Naive B cell (primary cell): ENCODE measurements at places on chromosomes 7 and 10.

GRCh38 chr7:141731476-141732149 is 6.5 kb upstream of the SSBP1 start:
- DNase-seq, result no peak

GRCh38 chr10:114412907-114413797 is 8.8 kb upstream of the AFAP1L2 start:
- DNase-seq, result no peak

- no peak for DNase-seq
These were observed 132.7 kb downstream of the GATA3 start for GRCh38 chr10:8187171-8187666.

DNA sequence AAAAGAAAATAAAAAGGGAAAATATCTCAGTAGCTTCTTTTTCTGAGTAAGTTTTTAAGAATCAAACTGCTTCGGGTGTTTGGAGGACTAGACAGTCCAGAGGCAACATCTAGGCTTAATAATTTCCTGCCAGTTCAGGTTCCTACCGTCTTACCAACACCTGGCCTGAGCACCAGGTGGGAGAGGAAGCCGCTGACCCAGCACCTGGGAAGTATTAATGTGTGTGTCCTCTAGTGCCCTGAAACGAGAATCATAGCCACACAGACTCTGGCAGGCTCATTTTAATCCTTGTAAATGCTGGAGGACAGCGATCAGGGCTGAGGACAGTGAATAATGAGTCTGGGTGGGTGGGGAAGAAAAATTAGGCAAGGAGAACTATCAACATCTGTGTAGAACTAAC is 137.4 kb downstream of the ZNF438 start:
- no peak for DNase-seq

DNA sequence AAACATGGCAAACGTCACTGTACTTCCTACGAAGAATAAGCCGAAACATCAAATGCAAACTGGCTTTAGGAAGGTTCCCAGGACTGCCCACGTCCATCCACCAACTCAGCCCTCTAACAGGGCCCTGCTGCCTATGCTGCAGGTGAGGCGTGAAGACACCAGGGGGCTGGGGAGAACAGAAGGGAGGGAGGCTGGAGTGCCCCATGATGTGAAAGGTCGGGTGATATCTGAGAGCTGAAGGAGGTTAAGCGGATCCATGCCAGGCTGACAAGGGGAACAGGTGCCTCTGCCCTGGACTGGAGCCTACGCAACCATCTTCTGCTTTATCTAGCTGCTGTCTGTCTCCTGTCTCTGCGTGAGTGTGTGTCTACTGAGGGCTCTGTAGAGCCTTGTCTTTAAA is 40.2 kb upstream of the ATP6V0A4 start:
- DNase-seq, result no peak

GRCh38 chr10:49281461-49281860 is 17.5 kb upstream of the C10orf71 start:
- no peak for DNase-seq

- no peak for DNase-seq
These were observed 75.4 kb upstream of the PDSS1 start for GRCh38 chr10:26621889-26622711.

DNA sequence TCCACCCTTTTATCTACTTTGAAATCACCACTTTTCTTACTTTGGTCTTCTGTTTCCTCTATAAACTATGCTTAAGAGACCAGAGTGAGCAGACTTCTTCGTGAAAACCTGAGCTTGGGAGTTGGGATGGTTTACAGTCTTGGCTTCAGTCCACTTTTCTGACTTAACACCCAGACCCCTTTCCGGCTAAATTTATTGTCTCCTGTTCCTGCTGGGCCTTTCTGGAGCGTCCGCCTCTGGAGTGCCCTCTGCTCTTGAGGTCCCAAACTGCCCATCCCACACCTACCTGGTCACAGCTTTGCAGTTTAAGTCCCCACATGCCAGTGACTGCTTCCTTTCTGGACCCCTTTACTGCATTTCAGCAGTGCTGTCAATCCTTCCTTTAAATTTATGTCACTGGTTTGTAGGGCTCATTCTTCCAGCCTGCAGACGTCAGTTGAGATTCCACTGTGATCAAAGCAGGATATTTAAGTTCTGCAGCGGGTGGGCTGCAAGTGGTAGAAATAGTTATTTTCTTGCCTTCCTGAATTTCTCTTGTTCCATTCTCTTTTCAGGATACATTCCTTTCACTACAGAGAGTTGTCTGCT is 80.3 kb downstream of the KAT6B start:
- no peak for DNase-seq

GRCh38 chr10:4941540-4942330 is 21.5 kb upstream of the AKR1C1 start:
- no peak for DNase-seq

- DNase-seq, result no peak
These were observed 63.1 kb upstream of the CNTNAP2 start for GRCh38 chr7:146053492-146053891.

- no peak for DNase-seq
These were observed 14.6 kb downstream of the TWIST1 start for GRCh38 chr7:19102884-19103283.

DNA sequence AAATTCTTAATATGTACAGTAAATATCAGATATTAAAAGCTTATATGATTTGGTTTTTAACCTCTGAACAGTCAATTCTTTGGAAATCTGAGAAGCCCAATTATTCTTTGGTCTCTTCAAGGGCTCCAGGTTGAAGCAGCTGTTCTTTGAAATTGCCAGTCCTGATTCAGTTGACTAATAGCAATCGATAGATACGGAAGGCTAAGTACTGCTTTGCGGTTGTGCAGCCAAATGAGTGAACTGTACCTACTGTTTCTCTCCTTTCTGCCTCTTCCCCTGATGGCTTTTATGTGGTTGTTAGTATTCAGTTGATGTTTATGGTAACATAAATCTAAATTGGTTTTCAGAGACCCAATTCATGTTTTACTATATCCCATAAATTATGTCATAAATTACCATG is 103.1 kb upstream of the RPA3 start:
- no peak for DNase-seq

DNA sequence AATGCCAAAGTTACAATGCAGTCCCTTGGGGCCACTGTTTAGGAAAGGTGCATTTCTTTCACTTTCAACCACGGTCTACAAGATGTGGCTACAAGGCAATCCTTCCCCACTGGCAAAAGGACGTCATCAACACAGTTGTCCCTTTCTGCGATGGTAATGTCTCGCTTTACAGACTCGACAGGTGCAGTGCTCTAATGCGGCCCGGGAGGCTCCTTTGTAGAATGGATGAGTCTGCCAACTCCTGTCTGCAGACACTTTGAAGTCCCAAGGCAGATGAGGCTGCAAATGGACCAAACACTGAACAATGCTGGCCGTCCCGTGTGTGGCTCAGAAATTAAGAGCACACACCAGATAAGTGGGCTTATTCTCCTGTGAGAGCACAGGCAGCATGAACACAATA is 133.7 kb downstream of the PIP4K2A start:
- no peak for DNase-seq

DNA sequence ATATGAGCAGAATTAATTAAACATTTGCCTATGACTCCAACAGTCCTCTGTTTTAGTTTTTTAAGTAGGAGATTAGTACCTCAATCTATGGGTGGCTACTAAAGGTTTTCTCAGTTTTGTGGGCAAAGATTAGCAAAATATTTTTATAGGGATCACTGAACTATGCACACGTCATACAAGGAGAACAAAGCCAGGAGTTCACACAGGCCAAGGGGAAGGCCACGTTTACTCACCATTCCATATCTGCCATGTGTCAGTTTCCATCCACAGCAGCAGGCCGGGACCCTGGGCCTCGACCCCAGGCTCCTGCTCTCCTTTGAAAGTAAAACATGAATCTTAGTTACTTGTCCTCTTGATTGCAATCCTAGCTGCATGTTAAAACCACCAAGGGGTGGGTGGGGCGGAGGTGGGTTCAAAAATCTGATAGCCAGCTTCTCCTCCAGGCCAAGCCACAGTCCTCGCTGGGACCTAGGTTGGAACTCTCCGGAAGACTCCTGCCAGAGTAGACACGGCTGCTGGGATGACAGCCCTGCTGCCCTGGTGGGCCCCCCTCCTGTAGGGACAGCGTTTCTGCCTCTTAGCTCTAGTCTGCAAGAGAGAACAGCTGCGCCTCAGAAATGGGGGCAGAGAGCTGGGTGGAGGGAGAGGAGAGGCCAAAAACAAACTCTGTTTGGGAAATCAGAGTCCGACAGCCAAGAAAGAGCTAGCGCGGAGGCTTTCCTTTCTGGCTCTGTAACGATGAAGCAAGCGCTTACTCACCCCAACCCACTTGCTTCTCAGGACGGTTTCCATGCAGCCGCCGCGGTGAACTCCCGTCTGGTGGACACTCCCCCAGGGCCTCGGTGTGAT is 35.6 kb downstream of the PITRM1 start:
- DNase-seq, result no peak

DNA sequence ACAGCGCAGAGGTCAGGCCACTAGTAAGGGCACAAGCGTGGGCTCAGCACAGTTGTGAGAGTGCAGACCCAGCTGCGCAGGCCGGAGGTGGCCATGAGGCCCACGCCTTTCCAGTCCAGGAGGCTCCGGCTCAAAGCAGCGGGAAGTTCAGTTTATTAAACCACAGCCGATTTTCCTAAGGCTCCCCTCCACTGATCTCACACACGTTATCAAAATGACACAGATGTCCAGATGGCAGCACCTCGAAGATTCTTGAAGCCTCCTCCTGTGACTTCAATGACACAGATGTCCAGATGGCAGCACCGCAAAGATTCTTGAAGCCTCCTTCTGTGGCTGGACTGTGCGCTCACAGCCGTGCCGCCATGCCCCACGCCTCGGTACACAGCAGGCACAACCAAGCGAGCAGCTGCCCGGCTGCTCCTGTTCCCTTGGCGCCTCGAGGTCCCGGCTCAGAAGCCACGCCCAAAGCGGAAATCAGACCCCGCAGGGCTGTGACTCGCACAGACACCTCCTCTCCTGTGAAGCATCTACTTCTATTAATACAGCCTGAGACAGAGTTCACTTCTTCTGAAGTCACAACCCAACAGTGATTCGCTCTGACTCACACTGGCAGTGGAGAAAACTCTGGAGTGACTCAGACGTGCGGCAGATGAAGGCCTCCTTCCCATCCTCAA is 122.7 kb downstream of the MAD1L1 start:
- no peak for DNase-seq

- no peak for DNase-seq
These were observed 177.2 kb downstream of the JAZF1 start for GRCh38 chr7:28003408-28003807.

GRCh38 chr10:97123765-97124164 is 62.0 kb downstream of the SLIT1 start:
- no peak for DNase-seq
